Natural killer cell treated with Interleukin-12 subunit alpha and Interleukin-12 subunit beta and Interleukin-15 and Interleukin-18, amount 100 ng/mL, for 72 hours (primary cell): ENCODE measurements at places on chromosomes 4 and X.

DNA sequence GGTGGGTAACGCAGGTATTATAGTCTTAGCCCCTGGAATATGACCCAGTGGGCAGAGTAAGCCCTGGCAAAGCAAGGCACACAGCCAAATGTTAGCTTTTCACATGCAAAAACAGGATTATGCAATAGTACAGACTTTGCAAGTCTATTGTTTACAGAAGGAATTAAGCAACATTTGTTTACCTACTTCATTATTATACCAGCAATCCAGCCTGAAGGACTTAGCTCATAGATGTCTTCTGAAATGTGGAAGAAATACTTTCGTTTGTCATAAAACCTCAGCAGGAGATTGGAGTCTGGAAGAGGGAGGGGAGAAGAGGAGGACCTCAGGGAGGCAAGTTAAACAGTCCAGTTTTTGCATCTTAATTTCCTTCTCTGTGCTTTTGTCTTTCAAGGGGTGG lies 226.7 kb upstream of the CENPE start:
- H3K27me3 ChIP-seq, result no peaks in the 10 kb centered on the region
- H3K27ac ChIP-seq, result no peak overlapping the region
- no peak overlapping the region for H3K4me3 ChIP-seq

GRCh38 chr4:173242466-173243250 lies 74.0 kb downstream of the GALNT7 start:
- peaks cover 11% of the 10 kb centered on the region for H3K4me1 ChIP-seq
- H3K4me3 ChIP-seq, result no peak overlapping the region
- no peak for DNase-seq
- no peaks in the 10 kb centered on the region for H3K36me3 ChIP-seq
- no peaks in the 10 kb centered on the region for H3K27me3 ChIP-seq
- H3K27ac ChIP-seq, result no peak overlapping the region

DNA sequence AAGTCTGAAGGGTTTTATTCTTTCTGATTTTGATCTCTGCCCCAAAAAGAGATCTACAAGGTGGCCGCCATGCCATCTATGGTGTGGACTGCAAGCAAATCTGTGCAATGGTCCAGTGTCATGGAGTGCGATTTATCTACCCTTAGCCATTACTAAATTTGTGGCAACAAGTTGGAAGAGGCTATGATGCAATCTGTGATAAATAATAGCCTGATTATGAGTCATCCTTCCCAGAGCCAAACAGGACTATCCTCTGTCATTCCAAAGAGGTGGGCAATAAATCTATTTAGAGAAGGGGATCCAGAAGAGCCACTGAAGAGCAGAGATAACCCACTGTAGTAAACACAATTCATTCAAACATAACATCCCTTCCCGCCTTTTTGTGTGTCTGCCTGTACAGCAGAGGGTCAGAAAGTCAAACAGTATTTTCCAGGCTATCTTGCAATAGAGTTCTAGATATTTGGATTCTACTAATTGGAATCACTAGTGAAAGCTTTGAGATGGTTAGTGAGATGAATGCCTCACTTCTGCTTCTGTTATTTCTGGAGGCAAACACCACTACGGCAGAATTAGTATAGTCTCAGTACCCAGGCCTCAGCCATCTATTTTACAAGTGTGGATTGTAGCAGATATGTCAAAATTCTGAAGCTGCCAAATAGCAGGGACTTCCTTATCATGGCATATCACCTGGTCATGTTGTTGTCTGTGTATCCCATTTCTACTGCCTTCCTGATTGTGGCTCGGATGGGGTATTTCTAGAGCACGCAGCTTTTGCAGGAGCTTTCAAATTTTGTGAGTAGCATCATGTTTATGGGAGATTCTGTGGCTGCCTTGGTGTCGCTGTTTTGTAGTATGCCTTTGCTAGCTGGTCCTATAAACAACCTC lies 192.0 kb downstream of the SMIM20 start:
- peaks cover 18% of the 10 kb centered on the region for H3K36me3 ChIP-seq
- peaks cover 16% of the 10 kb centered on the region for H3K27me3 ChIP-seq
- H3K27ac ChIP-seq, result no peak overlapping the region
- H3K4me1 ChIP-seq, result peaks cover 30% of the 10 kb centered on the region
- no peak for DNase-seq
- H3K4me3 ChIP-seq, result no peak overlapping the region

DNA sequence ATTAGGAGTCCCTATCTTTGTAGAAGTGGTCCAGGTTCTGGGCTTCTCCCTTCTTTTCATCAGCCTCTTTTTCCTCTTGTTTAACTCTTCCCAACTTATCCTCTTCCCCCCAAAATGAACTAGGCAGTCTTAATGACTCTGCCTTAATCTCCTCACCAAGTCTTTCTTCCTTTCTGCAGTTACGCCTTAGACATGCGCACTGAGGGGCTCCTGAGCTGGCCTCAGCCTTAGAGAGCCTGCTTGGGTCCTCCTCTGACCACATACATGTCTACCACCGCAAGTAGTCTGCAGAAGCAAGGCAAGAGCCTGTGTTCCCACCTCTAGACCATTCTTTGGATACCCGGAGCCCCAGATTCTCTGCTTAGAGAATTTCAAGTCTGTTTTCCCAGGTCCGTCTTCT lies 199.9 kb downstream of the MGST2 start:
- peaks cover 7% of the 10 kb centered on the region for H3K4me1 ChIP-seq
- no peak for DNase-seq
- no peaks in the 10 kb centered on the region for H3K36me3 ChIP-seq

- no peak overlapping the region for H3K4me3 ChIP-seq
- no peak overlapping the region for H3K27ac ChIP-seq
- no peaks in the 10 kb centered on the region for H3K4me1 ChIP-seq
- no peak for DNase-seq
- no peaks in the 10 kb centered on the region for H3K27me3 ChIP-seq
Measured at GRCh38 chr4:8506373-8507195, 66.0 kb downstream of the TRMT44 start.

DNA sequence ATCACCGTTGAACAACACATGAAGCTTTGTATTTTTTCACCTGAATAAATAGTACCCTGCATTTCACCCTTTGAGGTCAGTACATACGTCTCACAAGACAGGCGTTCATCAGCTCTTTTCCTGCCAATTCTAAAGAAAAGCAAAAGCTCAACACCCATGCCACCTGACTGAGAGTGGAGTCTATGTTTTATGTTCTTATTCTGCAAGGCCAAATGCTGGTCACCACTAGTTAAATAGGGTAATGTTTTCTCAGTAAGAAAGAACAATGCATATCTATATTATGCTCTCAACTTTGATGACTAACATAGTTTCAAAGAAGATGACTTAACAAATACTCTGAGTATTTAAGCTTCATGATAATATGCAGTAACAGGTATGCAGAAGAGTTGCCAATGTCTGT lies 336.3 kb upstream of the BMP3 start:
- H3K27ac ChIP-seq, result no peak overlapping the region
- H3K4me1 ChIP-seq, result no peaks in the 10 kb centered on the region
- H3K36me3 ChIP-seq, result no peaks in the 10 kb centered on the region
- H3K4me3 ChIP-seq, result no peak overlapping the region
- no peaks in the 10 kb centered on the region for H3K27me3 ChIP-seq

- no peak for DNase-seq
- H3K27ac ChIP-seq, result no peak overlapping the region
- H3K4me3 ChIP-seq, result no peak overlapping the region
- H3K4me1 ChIP-seq, result no peaks in the 10 kb centered on the region
- peaks cover 9% of the 10 kb centered on the region for H3K36me3 ChIP-seq
Measured at GRCh38 chr4:64705989-64706388, 296.7 kb upstream of the TECRL start.
